ENCODE measurements at places on chromosomes 12 and 14. TPM values are rescaled to one million over a fixed set of nuclear protein-coding genes. Genes with fewer than 3 reads are reported as not detected.

Gene SERPINA3
- total RNA-seq: 0.79 TPM

Gene KRT74
- total RNA-seq: 0.13 TPM

Gene PIANP
- not detected for total RNA-seq

DNA sequence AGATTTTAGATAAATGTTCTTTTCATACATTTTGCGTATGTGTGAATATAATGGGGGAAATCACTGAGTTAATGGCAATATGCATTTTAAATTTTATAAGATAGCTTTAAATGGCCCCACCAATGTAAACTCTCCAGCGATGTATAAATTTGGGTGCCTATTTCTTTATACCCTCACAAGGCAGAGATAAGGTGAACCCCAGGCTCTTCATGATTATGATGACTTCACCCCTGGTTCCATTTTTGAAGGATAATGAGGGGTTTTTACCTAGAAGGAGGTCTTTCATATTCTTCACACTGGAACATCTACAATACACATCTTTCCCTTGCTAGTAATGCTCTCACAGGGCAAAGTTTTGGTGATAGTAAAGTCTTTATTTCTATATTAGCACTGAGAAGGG, 35.2 kb downstream of the KLRG1 start:
- DNase-seq: no peak

GRCh38 chr12:102638777-102639176, 158.4 kb upstream of the IGF1 start:
- peak; percentile 29 for DNase-seq

- DNase-seq: no peak
These were observed 152.5 kb upstream of the BTG1 start for GRCh38 chr12:92297932-92298696.

DNA sequence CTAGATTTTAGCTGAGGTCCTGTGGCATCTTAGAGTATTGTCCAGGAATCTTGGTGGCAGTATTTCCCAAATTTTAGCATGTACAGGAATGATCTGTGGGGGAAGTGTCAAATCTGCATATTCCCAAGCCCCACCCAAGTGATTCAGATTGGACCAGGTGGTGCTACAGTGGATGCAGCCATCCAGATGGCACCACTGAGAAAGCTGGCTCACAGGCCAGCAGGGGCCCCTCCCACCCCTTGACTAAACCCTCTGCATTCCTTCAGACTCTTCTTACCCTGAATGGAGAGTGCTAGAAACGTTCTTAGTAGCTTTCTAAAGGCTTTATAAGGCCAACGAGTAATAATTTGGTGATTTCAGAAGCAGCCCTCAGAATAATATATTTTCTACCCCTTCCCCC, 255.2 kb downstream of the NRXN3 start:
- peak; percentile 48 for DNase-seq

GRCh38 chr12:98686603-98687002, 41.5 kb downstream of the APAF1 start:
- no peak for DNase-seq

DNA sequence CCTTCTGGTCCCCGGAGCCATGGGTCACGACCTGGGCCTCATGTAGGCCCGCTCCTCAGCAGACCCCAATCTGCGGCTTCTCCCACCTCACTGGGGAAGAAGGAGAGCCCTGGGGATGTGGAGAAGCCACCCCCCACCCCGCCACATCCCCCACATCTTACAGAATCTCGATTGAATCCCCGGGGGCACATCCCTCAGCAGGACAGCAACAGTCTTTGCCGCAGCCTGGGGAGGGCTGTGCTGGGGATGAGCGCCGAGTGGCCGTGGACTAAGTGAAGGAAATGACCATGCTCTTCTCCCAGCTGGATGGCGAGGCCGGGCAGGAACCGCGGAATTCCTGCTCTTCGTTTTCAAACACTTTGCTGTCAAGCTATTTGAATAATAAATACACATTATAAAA, 169.0 kb upstream of the RTL1 start:
- DNase-seq: no peak

- no peak for DNase-seq
These were observed 193.9 kb downstream of the FUT8 start for GRCh38 chr14:65606460-65606859.

GRCh38 chr14:58082491-58083098, 69.4 kb downstream of the ARMH4 start:
- DNase-seq: peak; percentile 87

DNA sequence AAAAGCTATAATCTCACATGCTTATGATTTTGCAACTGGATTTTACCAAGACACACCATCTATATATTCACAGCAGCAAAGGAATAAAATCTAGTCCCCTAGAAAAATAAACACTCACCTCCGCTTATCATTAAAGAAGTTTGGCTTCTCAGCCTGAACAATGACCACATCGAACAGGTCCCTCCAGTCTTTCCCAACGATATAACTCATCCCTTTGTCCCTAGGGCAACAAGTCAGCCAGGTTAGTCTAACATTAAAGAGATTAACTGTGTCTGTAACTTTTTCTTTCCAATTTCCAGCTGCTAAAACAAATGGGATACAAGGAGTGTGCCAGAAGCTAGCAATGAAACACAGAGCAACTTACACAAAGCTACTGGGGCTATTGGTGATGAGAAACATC, 48.0 kb downstream of the NT5DC3 start:
- DNase-seq: peak; percentile 27

GRCh38 chr12:68175557-68176061, 16.1 kb upstream of the IFNG start:
- DNase-seq: no peak

DNA sequence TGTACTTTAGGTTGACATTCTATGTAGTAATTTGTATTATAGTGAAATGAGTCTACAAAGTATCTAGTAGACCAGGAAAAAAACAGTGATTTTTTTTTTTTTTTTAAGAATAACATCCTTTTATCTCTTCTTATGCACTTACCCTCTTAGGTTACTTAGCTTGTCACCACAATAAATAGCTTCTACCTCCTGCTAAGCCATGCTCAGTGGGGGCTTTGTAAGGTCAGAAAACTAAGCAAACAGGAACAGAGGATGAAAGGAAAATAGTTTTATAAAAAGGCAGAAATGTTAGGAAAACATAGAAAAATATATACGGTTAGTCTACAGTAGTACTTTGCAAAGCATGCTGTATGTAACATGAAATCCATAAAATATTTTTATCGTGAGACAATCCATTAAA, 385.3 kb upstream of the ATXN7L3B start:
- DNase-seq: no peak

- peak; percentile 89 for DNase-seq
These were observed 631 bp upstream of the PTGR2 start for GRCh38 chr14:73851000-73851399.

DNA sequence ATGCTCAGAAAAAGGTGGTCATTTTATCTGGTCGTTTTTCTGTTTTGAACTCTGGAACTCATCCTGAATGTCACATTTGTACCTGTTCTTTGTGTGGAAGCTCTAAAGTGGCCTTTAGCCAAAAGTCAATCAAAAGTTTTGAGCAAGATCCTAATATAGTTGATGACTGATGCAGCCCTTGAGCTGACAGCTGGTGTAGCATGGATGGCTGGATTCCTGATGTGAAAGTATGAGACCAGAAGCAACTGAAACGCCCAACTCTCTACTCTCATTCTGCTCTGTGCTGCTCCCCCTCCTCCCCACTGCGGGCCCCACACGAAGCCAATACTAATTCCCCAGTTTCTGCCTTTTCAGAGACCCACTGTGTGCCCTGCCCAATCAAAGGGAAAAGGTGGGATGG, 10.3 kb upstream of the MYH7 start:
- DNase-seq: no peak

All from bronchial epithelial cell (primary cell).